ENCODE measurements at places on chromosomes 6 and 20.
A peak's percentile ranks its signal among the peaks of the same experiment; 100 is the strongest.

- DNase-seq = no peak
These were observed 75.7 kb downstream of the NCOA7 start for GRCh38 chr6:125866433-125866832.

DNA sequence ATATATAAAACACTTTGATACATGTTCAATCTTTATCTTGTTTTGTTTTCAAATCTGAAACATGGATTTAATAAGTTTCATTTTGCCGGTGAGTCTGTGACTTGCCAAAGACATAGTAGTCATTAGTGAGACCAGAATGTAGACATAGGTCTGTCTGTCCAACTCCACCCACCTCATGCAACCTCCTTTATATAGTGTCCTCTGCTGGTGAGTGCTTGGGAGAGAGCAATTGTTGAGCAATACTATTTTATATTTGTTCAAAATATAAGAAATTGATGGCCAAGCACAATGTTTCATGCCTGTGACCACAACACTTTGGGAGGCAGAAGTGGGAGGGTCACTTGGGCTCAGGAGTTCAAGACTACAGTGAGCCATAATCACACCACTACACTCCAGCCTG, 10.8 kb upstream of the LY86 start:
- DNase-seq = no peak

- peak; percentile 80 for DNase-seq
These were observed at the start of gene PTK7 for GRCh38 chr6:43075670-43076463. PTK7 (plus strand) TSS chr6:43076314; CDS start chr6:43076489, 175 bp downstream.

- DNase-seq = no peak
These were observed 7.2 kb upstream of the FAM50B start for GRCh38 chr6:3841711-3842565.

DNA sequence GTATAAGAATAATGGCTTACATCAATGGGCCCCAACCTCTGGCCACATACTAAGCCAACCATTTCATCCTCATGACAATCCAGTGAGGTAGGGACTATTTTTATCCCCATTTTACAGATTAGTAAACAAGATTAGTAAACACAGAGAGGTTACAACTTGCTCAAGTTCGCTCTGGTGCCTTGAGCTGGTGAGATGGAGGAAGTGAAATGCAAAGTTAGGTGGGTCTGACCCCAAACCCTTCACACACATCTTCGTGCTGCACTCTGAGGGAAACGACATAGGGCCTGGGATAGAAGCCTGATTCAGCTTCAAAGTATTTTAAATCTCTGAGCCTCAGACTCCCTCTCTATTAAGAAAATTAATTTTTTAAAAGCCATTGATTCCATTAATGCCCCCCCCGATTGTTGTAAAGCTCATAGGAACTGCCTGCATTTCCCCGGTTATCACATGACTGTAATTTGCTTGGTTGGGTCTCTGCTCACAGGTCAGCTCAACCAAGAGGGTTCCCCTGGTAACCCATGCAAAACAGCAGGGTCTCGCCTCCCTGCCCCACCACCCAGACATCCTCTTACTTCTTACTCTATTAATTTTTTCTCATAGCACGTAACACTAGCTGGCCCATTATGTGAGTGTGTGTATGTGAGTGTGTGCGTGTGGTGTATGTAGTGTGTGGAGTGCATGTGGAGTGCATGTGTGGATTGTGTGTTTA, 221.2 kb downstream of the MAFB start:
- DNase-seq = no peak

- DNase-seq = peak; percentile 17
These were observed 1.1 kb downstream of the CD164 start for GRCh38 chr6:109381061-109381746.

GRCh38 chr6:34243131-34243771, 5.6 kb downstream of the SMIM29 start:
- DNase-seq = no peak

- no peak for DNase-seq
These were observed 5.8 kb upstream of the MLN start for GRCh38 chr6:33809594-33809993.

- no peak for DNase-seq
These were observed 3.1 kb downstream of the NOL4L start for GRCh38 chr20:32581839-32582658.

- DNase-seq = no peak
These were observed 137.6 kb downstream of the PHF3 start for GRCh38 chr6:63773200-63773599.

DNA sequence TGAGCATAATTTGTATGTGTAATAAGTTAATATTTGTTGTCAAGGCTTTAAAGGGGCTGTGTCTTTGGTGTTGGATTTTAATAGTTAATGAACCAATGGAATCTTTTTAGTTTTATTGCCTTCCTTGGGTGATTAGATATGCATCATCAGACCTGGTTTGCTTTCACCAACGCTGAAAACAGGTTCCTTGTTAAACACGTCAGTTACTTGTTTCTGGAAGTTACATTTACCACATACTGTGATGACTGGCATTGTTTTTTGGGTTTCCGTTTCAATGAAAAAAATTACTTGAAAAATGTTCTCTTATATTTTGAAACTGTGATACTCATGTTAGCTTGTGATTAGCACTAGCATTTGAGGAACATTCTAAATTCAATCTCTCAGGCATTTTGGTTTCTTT, 58.6 kb upstream of the RNF144B start:
- no peak for DNase-seq

DNA sequence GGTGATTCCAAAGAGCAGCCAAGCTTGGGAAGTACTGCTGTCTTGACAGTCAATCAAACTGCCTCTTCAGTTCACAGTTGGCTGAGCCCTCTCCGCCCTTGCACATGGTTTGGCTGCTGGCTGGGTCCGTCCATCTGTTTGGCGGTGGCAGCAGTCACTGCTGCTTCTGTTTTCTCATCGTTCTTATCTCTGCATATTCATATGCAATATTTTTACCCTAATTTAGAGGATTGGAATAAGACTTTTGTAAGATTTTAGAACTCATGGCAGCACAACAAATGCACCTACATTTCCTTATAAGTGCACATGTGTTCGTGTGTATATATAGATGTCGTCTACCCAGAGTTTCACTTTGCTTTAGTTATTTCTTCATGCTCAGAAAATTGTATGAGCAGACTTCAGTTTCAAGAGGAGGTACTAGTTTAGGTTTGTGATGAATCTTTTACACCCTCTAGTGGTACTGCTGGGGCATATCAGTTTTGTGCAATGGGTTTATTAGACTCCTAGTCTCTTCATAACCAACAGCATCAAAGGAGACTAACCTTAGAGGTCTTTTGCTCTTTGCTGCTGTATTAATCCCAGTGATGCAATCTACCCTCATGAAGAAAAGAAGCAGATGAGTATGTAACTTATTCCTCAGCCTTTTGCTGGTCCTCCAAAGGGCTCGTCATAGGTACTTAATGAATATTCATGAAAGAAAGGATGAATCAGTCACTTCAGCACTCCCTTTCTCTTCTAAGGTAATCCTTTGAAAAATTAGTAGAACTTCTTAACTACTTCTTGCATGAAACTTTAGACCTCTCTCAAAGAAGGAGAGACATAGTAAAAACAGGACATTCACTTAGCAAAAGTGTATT, 44.3 kb downstream of the KHDC1L start:
- peak; percentile 25 for DNase-seq

DNA sequence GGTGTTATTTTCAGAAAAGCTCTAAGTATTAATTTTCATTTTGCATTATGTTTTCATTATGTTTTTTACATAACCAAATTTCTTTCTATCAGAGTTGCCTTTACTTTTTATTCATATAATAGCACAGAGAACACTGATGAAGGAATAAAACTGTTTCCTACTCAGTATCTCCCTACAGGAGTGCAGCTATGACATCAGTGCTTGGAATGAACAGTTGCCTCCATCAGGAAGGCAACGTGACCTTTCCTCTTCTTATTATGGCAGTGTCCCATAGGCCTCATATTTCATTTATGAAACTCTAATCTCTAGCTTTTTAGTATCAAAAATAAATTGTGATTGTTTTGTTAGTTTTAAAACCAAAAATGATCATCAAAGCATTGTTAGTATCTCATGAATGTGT, 712.8 kb downstream of the CD109 start:
- no peak for DNase-seq

DNA sequence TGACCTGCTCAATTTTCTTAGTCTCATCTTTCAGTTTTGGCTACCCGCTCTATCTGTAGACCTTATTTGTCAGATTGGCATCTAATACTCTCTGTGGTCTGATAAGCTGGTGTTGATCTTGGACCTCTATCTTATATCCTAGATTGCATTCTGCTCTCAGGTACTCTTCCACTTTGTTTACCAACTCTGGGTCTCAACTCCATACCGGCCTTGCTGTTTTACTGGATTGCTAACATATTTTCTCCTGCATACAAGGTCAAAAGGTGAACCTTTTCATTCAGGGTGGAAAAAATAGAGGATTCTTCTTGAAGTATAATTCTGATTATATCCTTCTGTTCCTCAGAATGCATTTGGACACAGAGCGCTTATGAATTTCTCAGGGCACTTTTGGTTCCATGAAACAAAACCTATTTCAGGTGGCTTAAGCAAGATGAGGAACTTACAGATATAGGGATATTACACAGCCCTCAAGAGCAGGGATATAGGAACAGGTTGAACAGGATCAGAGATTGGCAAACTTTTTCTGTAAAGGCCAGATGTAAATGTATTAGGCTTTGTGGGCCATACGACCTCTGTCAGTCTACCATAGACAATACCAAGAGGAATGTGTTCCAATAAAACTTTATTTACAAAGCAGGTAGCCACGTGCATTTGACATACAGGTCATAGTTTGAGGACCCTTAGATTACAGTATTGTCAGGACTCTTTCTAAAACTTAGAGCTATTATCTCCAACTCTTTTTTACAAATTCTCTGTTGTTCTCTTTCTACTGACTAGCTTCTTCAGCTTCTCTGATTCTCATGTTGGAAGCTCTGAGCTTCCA, 2.5 kb upstream of the SH3BGRL2 start:
- DNase-seq = no peak

DNA sequence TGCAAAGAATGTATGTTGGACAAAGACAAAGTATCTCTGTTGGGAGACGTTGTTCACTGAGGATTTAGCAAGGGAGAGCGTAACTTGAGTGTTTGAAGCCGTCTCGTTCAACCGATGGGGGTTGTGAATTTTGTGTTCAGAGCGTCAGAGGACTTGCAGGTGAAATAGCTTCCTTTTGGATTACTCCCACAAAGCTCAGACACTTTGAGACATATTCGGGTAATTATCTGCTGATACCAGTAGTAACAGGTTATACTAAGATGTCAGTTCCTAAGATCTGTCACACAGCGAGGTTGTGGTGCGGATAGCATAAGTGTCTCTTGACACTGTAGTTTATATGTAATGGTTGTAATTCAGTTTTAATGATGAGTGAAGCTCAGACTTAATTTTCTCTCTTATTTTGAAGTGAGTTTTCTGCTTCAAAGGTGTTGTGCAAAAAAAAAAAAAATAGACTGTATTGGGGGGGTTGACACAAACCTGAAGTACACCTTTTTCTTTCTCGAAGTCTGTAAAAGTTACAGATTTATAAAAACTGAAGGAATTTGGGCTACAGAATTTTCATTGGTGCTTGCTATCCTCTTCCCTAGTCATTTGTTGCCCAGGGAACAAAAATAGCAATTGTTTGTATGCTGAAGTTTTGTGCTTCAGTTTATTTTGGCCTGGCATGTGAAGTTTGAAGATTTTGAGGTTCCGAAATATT, 1.7 kb downstream of the ASXL1 start:
- DNase-seq = no peak

DNA sequence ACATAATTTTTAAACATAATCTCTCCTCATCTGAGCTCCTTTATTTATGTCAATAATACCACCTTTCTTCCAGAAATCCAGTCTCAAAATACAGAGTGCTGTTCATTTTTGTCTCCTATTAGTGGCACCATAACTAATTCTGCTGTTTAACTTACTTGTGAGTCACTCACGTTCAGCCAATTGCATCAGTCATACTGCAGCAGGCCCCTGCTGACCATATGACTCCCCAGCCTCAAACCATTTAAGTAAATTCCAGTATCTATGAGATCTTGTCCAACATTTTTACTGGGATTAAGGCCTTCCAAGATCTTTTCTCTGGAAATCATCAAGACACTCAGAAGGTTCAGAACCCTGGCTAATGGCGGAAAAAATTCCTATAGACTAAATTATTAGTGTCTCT, 982.2 kb upstream of the MAP3K7 start:
- DNase-seq = no peak

DNA sequence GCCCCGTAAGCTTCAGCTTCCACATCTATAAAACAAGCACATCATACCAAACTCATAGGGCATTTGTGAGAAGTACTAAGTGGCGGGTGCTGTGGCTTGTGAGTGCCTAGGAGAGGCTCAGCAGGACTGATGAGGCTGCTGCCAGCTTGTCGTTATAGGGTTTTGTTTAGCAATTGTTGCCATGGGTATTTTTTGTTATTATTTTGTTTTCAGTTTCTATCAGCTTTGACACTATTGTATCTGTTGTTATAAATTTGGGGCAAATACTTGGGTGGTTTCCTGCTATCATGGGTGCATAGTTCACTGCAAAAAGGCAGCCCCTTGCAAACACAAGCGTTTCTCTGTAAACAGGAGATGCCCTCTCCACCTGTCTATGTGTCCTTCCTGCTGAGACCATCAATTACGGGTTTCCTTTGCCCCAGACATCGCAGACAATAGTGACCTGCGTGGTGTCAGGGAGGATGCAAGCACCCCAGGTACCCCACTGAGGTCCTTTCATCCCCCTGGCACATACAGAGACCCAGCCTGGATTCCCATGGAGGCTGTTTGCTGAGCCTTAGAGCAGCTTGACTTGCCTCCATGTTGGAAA, 3.1 kb upstream of the CCDC167 start:
- DNase-seq = no peak

GRCh38 chr20:775679-776135, 7.4 kb upstream of the SLC52A3 start:
- DNase-seq = no peak

DNA sequence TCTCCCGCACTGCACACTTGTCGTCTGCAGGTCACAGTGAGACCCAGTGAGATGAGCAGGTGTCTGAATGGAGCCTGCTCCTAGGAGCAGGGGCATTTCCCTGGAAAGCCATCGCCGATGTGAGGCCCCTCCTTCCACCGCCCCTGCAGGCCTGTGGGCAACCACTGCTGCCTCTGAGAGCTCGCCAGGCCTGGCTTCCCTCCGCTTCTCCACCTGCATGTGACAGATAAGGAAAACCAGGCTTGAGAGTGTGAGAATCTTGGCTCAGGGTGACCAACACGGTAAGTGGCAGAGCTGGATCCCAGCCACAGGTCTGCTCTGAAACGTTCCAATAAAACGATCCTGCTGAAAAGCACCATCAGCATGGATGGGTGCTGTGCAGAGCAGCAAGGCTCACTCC, 332.8 kb downstream of the CDH4 start:
- no peak for DNase-seq

GRCh38 chr6:5351552-5352210, 90.4 kb downstream of the FARS2 start:
- no peak for DNase-seq

GRCh38 chr6:159943101-159943632, 25.7 kb upstream of the IGF2R start:
- no peak for DNase-seq

DNA sequence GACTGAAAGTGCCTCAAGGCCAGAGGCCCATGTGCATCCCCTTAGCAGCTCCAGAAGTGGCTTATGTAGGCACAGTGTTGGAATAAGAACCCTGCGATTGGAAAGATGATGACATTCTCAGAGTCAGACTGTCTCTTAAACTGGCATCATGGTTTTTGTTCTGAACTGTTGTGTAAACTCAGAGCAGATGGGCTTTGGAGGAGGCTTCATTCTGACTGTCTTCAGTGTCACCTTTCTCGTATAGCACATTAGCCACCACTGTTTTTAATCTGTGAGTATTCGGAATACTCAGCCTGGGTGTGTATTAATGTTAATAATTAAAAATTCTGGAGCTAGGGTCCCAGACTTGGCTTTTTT, 140.9 kb downstream of the JARID2 start:
- DNase-seq = no peak

Data from right renal pelvis (tissue), 4 donors.